ENCODE measurements at places on chromosomes 5 and 9.

DNA sequence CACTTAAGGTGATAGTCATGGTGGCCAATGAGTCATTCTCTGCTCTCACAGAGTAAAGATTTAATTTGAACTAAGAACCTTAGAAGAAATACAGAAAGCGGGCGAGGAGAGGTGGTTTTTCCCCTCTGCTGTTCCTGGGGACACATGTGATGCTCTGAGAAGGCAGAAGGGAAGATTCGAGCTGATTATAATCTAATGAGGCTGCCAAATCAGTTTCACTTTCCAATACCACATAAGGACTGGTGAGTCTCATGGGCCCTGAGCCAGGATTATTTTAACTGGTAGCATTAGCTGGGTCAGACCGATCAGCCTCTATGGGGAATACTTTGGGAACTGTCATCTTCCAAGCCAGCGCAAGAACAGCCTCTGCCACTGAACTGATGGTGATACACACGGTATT lies 116.5 kb downstream of the SLC1A3 start:
- no peak for DNase-seq

GRCh38 chr5:73367650-73368049 lies 80.9 kb downstream of the FOXD1 start:
- no peak for DNase-seq

DNA sequence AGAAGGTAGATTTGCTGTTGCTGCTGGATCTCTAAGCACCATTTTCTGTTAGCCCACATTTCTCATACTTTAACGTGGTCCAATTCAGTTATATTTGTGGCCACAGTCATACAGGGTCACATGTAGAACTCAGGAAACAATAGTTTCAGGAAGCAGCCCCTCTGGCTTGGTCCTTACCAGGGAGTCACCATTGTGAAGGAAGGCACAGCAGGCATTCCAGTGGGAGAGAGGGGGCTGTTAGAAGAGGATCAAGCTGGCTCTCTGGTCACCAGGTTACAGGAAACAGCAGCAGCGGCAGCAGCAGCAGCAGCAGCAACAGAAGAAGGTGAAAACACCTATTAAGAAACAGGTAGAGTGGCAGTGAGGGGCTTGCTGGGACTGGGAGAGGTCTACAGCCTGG lies 14.5 kb downstream of the C9orf43 start:
- no peak for DNase-seq

DNA sequence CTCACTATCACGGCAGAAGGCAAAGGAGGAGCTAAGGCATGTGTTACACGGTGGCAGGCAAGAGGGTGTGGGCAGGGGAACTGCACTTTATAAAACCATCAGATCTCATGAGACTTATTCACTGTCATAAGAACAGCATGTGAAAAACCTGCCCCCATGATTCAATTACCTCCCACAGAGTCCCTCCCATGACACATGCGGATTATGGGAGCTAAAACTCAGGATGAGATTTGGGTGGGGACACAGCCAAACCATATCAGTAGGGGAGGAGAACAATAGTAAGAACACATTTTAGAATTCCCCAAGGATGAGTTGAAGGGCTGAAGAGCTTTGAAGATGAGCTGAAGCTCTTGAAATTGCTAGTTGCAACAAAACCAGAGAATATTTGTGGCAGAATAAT lies 287.9 kb downstream of the SMARCA2 start:
- no peak for DNase-seq

- DNase-seq, result no peak
These were observed 1.9 kb downstream of the VLDLR start for GRCh38 chr9:2623288-2624050.

DNA sequence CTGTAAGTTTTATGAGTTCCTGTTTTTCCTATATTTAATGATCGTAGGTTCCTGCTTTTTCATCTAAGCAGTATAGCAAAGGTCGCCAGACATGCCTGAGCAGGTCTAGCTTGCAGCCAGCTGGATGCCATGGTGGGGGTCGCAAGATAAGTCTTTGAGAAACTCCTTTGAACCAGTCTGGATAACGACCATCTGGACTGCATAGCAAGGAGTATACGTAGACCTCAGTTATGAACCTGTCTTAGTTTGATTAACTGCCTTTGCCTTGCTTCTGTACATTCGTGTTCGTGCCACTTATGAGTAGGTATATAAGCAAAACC lies 8.4 kb upstream of the SPATA31E1 start:
- DNase-seq, result no peak

DNA sequence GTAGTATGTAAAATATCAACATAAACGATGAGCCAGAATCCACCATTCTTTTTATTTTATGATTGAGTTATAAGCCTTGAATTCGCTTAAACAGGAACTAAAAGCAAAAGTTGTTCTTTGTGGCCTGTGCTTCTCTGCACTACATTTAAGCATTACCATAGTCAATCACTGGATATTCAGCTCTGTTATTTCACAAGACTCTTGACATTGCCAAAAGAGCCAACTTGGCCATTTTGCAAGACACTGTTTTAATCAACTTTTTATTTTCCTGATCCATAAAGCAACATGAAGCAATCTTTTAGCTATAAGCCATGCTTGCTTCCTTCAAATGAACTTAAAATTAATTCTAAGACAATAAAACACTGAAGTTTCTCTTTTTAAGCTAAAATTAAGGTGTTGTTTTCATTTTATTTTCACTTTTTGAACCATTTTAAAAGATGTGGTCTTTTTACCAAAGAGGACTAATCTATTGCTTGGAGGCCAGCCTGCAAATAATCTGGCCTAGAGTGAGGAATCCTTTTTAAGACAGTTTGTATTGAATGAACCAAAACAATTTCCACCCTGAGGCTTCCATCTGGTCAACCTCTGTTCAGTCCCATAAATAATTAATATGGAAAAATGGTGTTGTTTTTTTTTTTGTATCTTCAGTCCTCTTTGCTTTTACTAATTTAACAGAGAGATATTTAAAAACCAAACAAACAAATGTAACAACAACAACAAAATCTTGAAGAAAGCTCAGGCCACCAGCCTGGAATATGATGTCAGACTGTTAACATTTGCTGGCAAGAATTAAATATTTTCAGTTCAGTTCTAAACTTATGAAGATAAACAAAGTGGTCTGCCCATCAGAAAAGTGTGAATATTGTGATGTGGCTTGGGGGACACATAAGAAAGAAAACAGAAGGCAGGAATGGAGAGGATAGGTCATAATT lies 274.4 kb downstream of the MARCHF11 start:
- no peak for DNase-seq

GRCh38 chr5:107195890-107196395 lies 474.8 kb downstream of the EFNA5 start:
- no peak for DNase-seq

- no peak for DNase-seq
These were observed 2.5 kb downstream of the TTC1 start for GRCh38 chr5:160011471-160011870.

DNA sequence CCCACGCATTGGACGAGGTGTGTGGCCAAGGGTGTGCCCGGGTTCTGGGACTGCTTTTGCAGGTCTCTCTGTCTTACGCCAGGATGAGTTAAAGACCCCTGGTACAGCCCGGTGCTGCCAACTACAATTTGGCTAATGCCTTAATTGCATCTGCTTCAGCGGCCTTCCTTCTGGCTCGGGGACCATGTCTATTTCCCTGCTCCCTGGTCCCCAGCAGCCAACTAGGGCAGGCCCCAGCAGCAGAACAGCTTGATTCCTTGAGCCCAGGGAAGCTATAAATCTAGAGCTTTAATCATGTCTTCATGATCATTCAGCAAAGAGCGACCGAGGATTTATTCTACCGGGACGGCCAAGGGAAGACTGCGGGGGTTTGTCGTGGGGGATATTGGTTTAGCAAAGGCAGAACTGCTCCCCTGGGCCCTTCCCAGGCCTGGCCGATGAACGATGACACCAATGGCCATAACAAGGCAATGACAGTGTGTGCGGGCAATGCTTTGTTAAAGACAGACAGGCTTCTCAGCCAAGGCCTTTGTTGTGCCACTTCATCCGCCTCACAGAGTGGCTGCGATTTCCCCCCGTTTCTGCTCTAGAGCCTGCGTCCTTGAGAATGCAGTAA lies 51.4 kb downstream of the CFAP77 start:
- no peak for DNase-seq

DNA sequence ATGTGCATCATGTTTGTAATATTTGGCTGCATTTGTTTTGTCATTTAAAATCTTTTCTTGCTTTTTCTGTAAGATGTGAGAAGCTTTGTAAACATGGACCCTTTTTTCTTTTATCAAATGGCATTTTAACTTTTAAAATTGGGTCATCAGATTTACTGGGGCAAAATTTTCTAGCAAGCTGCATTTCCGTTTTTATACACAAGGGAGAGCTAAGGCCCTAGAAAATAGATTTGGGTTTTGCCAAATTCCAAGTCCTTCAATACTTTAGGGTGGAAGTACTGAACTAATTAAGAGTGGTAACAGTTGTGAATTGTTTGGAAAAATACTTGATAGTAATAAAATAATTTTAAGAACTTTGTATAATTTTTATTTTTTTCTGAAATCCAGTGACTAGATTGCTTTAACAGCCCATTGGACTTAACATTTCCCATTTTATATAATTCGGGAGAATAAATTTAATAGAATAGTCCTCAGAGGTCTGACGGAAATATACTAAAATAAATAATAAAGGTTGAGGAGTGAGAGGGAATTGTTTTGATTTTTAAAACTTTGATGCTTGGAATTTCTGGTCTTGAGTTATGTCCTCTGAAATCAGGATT lies 117.4 kb downstream of the SMARCA2 start:
- DNase-seq, result no peak

- no peak for DNase-seq
These were observed 233.7 kb downstream of the ADAMTSL1 start for GRCh38 chr9:18707489-18708205.

Data from germinal center (tissue), 1 donor.